ENCODE measurements at places on chromosomes 6 and 20.

- no peak for DNase-seq
Observed at GRCh38 chr6:80610846-80611245, 504.4 kb downstream of the BCKDHB start.

GRCh38 chr6:16722630-16723029 is 38.6 kb downstream of the ATXN1 start:
- no peak for DNase-seq

- no peak for DNase-seq
Observed at GRCh38 chr6:137159912-137160311, 13.5 kb downstream of the IL22RA2 start.

- DNase-seq: no peak
Observed at GRCh38 chr6:2183246-2183645, 62.2 kb downstream of the GMDS start.

DNA sequence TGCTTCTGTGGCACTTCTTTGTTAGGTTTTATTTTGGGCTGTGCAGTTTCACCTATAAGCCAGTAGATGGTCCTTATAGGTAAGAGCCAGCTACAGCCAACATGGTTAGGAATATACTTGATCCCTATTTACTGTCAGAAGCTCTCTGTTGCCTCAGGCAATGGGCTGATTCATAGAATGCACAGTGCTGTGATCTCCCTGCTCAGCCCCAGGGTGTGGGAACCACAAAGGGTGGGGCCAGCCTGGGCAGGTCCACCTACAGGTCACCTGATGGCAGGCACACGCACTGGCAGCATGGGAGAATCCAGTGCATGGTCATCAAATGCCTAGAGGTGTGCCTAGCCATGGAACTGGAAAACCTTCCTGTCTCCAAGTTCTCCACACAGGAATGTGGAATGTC is 191.9 kb downstream of the MOXD1 start:
- DNase-seq: no peak
